HFFc6 (cell line): ENCODE measurements at places on chromosomes 7 and 10. TPM values are rescaled to one million over a fixed set of nuclear protein-coding genes. Genes with fewer than 3 reads are reported as not detected.

DNA sequence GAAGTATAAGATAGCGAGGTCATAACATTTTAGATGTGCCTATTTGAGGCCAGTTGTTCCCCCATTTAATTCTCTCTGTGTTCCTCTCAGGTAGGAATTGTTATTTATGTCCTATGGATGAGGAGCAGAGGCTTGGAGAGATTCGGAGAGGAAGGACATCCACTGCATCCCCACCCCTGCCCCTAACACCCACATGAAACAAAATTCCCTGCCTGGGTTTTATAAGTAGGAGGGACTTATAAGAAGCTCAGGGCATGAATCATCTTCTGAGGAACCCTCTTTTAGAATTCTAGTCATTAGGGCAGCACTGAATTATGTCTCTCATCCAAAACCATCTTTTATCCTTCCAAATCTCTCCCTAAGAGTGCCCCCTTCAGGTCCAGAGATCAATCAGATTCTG is 5.0 kb downstream of the CHAT start:
- H3K27me3 ChIP-seq = peaks cover 51% of the 10 kb centered on the region
- no peak overlapping the region for H3K27ac ChIP-seq
- peaks cover 15% of the 10 kb centered on the region for H3K4me1 ChIP-seq

- DNase-seq = no peak
- H3K27ac ChIP-seq = no peak overlapping the region
- peaks cover 16% of the 10 kb centered on the region for H3K4me1 ChIP-seq
- H3K27me3 ChIP-seq = no peaks in the 10 kb centered on the region
- H3K36me3 ChIP-seq = peaks cover 3% of the 10 kb centered on the region
These were observed 3.7 kb upstream of the PRKAR1B start for GRCh38 chr7:730501-731439.

GJD4 gene
- not detected in 3 replicates for total RNA-seq

DNA sequence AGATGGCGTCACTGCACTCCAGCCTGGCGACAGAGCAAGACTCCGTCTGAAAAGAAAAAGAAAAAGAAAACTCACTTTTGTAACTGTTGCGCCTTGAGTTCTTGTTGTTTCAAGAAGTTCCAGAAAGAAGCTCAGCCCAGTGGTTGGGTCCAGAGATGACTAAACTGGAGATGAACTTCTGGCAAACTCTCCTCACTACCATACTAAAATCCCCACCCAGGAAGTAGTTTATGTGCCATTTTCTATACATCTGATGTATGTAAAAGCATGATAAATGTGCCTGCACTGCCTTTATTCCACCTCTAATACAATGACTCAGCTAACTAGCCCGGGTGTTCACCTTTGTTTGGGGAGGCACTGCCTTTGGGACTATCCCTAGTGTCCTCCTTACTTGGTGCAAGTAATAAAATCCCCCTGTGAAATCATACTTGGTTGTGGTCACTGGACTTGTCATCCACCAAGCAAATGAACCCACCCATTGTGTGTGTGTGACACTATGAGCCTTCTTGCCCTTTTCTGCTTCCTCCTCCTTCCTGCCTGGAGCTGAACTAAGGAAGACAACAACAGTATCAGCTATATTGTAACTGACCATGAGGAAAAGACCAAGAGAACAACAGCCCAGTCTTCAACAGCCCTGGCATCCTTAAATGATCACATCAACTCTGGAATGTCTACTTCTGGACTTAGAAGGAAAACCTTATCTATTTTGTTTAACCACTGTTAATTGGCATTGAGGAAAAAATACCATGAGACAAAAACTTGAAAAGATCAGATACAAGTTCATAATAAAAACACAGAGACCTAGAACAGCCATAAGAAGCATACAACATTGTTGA is 33.6 kb downstream of the JMJD1C start:
- H3K27ac ChIP-seq = peak overlapping the region; percentile 83
- peaks cover 63% of the 10 kb centered on the region for H3K4me1 ChIP-seq
- peak overlapping the region; percentile 17; the same call in 1 of the 2 replicates for H3K4me3 ChIP-seq
- H3K36me3 ChIP-seq = peaks cover 13% of the 10 kb centered on the region
- peaks cover 3% of the 10 kb centered on the region for H3K27me3 ChIP-seq

DNA sequence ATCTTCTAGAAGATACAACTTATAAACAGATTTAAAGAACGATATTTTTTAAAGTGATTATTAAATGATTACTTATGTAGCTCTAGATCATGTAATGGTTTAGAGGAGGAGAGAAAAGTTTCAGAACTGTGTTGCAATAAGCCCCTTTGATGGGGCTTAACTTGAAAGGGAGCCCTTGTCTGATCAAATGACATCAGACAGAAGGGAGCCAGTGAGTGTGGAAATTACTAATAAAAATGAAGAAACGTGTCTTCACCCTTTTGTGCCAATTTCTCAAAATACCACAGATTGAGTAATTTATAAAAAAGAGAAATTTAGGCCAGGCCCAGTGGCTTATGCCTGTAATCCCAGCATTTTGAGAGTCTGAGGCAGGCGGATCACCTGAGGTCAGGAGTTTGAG is 318.2 kb downstream of the EXOC4 start:
- peaks cover 2% of the 10 kb centered on the region; the same call in 1 of the 2 replicates for H3K27me3 ChIP-seq
- no peaks in the 10 kb centered on the region for H3K36me3 ChIP-seq
- no peak overlapping the region for H3K4me3 ChIP-seq
- no peak for DNase-seq
- peaks cover 45% of the 10 kb centered on the region for H3K4me1 ChIP-seq
- no peak overlapping the region for H3K27ac ChIP-seq

TACC2 gene
- 16.1 to 18.1 TPM (median 17.5 TPM) in 3 replicates for total RNA-seq

GRCh38 chr7:139294951-139295575 is 46.1 kb upstream of the FMC1 start:
- peaks cover 9% of the 10 kb centered on the region for H3K36me3 ChIP-seq
- no peak for DNase-seq
- H3K27me3 ChIP-seq = no peaks in the 10 kb centered on the region
- H3K4me1 ChIP-seq = peaks cover under 1% of the 10 kb centered on the region; the same call in 1 of the 2 replicates

DNA sequence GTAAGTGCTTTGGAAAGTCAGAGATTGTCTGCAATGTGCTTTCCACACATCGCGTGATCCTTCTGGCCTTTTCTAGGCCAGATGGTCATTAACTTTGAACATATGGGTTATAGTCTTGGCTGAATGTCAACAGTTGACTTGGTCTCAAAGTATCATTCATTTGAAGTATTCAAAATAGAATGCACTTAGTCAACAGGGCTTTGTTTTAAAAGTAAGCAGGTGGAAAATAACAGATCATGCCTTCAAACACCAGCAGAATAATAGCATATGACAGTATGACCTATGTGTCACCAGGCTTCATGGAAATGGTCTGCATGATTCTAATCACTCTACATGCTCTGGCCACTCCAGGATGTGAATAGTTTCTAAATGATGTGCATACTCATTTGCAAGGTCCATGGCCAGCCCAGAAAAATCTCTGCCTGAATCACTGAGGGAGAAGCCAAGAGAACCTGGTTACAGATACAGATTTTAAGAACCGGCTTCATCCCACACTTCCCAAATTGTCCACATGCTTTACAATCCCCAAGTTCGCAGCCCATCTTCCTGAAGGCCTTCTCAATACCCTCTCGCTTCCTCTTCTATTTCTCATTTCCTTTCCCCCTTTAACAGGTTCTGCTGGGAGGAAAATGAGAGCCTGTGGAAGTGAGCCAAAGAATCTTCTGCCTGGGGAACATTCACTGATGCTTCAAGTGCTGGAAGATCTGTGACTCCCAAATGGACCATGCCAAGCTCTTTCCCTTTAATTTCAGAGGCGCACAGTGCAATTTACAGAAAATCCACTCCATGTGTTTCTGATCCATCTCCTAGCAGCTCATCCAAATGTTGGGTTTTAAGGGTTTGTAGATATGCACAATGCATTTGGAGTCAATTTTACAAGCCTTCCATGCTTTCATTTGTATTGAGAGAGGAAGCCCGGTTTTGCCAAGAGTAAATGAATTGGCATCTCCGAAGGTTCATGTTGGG is 122.8 kb upstream of the GDF10 start:
- H3K4me1 ChIP-seq = peaks cover 55% of the 10 kb centered on the region
- peaks cover 8% of the 10 kb centered on the region for H3K27me3 ChIP-seq
- DNase-seq = peak; percentile 89

GRCh38 chr10:105149371-105149891 is 508.3 kb downstream of the SORCS3 start:
- no peaks in the 10 kb centered on the region for H3K36me3 ChIP-seq
- no peak overlapping the region for H3K27ac ChIP-seq

DNA sequence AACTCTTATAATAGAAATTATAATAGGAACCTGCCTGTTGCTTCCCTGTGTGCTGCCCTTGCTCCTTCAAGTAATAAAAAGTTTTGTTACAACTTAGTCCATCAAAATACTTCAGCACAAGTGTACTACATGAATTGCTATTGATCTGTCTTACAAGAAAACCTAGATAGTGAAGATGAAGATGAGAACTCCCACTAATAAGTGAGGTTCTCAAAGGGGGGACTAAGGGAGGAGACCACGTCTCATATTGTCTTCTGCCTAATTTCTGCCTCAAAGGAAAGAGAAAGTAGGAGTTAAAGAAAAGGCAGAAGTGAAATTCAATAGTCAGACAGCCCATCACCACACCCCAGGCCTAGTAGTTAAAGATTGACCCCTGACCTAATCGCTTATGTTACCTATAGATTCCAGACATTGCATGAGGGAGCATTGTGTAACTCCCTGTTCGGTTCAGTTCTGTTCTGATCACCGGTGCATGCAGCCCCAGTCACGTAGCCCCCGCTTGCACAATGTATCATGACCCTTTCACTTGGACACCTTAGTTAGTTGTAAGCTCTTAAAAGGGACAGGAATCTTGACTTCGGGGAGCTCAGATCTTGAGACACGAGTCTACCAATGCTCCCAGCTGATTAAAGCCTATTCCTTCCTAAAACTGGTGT is 18.2 kb upstream of the CHST3 start:
- H3K36me3 ChIP-seq = peaks cover 15% of the 10 kb centered on the region
- H3K4me1 ChIP-seq = no peaks in the 10 kb centered on the region; the same call in 1 of the 2 replicates
- no peak overlapping the region for H3K4me3 ChIP-seq
- DNase-seq = no peak

DNA sequence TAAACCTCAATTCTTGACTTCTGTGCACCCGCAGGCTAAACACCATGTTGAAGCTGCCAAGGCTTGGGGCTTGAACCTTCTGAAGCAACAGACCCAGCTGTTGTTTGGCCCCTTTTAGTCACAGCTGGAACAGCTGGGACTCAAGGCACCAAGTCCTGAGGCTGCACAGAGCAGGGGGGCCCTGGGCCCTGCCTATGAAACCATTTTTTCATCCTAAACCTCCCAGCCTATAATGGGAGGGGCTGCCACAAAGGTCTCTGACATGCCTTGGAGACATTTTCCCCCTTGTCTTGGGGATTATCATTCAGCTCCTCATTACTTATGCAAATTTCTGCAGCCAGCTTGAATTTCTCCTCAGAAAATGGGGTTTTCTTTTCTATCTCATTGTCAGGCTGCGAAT is 31.8 kb downstream of the LMBR1 start:
- H3K27me3 ChIP-seq = no peaks in the 10 kb centered on the region
- no peak overlapping the region for H3K27ac ChIP-seq
- H3K4me3 ChIP-seq = no peak overlapping the region

DNA sequence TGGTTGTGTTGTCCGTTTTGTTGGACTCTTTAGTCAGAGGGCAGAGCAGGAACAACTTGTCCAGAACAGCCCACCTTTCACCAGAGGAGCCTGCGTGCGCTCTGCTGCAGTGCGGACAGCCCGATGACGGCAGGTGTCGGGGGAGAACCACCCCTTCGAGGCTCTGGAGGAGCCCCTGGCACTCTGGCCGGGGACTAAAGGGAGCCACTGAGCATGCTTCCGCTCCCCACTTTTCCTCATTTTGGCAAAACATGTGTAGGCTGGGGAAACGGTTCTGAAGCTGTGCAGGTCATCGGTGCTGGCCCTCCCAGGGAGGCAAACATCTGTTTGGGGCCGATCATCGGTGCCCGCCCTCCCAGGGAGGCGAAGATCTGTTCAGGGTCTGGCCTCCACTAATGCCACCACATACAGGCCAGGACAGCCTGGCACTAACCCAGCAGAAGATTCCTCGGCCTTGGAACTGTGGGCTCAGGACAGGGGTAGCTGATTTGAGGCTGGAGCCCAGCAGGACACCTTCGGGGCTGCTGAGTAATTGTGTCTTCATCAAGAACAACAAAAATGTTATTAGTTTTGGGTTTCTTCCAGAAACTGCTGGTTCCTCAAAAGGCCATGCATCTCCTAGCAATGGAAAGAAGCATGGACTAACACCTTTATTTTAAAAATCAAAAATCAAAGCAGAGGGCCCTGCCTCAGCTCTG is 124.4 kb upstream of the TCERG1L start:
- no peak overlapping the region for H3K4me3 ChIP-seq
- peaks cover 2% of the 10 kb centered on the region; the same call in 1 of the 2 replicates for H3K27me3 ChIP-seq

DNA sequence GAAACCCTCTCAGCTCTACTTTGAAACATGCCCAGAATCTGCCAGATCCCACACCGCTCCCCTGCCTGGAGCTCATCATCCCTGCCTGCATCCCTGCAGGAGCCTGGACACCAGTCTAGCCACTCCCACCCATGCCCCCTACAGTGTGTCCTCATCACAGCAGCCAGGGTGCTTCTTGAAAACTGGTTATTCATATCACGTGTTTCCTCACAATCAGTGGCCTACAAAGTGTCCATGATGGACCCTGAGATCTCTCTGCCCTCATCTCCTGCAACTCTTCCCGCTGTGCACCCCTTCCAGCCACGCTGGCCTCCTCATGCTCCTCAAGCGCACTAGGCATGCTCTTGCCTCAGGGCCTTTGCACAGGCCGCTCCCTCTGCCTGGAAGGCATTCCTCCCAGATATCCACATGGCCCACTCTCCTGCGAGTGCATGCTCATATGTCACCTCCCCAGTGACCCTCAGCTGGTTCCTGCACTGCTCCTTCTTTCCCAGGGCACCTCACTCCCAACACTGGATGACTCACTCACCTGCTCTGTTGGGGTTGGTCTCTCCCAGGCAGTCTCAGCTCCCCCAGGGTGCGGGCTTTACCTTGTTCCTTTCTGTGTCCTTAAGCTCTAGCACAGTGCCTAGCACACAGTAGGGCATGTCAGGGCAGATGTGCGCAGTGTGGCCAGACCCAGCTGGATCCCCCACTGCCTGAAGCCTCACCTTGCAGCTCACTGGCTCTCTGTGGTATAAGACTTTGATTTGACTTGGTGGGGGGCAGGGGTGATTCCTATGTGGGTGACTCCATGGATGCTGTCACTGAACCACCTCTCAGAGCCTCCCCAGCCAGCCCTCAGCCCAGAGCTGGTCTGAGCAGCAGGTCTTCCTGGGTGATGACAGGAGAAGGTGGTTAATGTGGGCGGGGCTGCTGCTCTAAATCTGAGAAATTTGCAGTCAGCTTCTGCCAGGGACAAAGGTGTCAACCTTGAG is 37.3 kb downstream of the CDH23 start:
- H3K4me1 ChIP-seq = no peaks in the 10 kb centered on the region
- H3K27me3 ChIP-seq = peaks cover 38% of the 10 kb centered on the region
- H3K4me3 ChIP-seq = no peak overlapping the region
- no peak overlapping the region for H3K27ac ChIP-seq
